Left renal cortex interstitium (tissue), 4 donors: ENCODE measurements at places on chromosomes 2 and 18.

DNA sequence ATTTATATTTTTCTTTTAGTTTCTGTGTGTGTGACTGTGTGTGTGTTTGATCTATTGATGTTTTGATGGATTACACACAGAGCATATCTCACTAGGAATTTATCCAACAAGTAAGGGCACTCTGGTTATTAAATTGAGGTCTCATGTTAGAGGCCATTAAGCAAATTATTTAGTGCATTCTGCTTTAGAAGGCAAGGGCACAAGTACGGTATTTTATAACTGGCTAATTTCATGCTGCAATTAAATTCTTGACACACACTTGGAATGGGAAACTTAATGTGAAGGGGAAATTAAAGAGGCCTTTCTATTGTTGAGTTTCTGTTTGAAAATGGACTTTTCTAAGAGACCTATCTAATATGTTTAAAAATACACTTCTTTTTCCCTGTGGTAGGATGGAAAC is 25.8 kb downstream of the NYAP2 start:
- no peak for DNase-seq

DNA sequence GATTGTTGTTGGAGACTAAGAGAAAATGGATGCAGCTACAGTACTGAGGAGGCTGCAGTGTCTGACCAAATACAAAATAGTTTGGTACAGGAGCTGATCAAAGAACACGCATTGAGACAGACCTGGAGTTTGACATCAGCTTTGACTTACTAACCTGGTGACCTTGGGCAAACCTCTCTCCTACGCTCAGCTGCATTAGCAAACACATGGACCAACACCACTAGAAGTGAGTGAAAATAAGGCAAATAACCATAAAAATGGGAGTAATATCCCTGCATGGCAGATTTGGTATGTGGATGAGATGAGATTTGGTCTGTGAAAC is 126.5 kb downstream of the LPIN1 start:
- DNase-seq = no peak

DNA sequence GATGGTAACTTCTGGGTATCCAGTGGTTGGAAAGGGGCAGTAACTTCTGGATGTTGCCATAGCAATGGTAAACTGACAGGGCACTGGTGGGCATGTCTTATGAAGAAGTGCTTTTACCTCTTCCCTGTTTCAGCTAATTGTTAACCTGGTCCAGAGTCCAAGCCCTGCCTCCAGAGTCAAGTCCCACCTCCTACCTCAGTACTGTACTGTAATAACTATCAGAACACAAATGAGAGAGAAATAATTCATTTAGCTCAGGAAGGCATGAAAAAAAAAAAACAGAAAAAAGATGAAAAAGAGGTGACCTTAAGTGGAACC is 237.0 kb downstream of the ZNF804A start:
- no peak for DNase-seq

- DNase-seq = no peak
These were observed 13.6 kb downstream of the EML4 start for GRCh38 chr2:42182654-42183308.

DNA sequence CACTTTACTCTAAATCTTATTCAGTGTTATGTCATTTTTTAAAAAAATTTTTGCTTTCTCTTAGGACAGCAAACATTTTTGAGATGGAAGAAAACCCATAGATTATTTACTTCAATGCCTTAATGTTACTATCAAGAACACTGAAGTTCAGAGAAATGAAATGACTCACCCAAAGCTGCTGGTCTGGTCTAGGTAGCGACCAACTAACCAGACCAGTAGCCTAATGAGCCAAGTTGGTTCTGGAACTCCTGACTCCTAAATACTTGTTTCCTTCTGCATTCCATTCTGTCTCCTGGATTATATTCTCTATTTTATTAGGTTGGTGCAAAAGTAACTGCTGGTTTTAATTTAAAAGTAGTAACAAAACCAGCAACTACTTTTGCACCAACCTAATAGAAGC is 35.4 kb downstream of the SLC8A1 start:
- no peak for DNase-seq

GRCh38 chr2:24785671-24786321 is 7.4 kb downstream of the PTRHD1 start:
- no peak for DNase-seq

DNA sequence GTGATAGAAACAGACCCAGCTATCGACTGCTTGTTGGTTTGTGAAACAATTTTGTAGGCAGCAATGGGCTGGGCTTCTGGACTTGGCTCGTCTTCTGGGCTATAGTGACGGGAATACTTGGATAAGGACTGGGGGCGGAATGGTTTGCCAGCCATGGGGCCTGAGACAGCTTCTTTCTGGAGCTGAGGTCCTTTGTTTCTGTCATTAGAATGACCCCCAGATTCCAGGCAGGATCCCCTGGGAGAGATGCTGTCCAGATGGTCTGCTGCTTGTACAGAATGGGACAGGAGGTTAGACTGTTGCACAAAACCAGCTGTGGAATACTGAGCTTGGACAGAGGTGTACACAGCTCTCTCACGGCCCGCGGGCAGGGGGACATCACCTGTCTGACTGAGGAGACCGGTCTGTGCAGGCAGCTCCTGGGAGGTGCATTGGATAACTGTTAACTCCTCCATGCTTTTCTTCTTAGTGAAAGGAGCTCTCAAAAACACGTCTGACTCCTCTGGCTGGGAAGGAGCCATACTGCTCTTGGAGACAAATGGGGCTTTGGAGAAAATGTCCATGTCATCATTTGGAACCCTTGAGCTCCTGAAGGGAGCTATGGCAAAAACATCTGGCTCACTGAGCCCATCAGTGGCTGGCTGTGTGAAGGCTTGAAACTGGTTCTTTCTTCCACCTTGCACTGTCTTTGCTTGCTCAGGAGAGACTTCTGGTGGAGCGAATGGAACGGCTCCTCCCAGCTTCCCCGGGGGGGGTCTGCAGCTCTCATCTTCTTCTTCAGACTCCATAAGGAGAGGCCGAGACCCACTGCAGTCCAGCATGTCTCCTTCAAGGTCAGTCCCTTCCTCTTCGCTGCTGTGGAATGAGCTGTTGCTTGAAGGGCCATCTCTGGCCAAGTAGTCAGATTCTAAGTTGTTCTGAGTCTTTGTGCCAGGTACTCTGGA is 28.6 kb upstream of the NFU1 start:
- DNase-seq = no peak

DNA sequence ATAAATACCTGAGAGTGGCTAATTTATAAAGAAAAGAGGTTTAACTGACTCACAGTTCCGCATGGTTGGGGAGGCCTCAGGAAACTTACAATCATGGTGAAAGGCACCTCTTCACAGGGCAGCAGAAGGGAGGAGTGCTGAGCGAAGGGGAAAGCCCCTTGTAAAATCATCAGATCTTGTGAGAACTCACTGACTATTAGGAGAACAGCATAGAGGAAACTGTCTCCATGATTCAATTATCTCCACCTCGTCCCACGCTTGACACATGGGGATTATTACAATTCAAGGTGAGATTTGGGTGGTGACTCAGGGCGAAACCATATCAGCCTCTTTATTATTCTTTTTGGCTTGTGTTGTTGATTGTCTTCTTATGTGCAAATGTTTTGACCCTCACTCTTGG is 76.2 kb downstream of the WDR7 start:
- no peak for DNase-seq

- no peak for DNase-seq
These were observed 23.9 kb downstream of the MYO3B start for GRCh38 chr2:170201734-170202393.

DNA sequence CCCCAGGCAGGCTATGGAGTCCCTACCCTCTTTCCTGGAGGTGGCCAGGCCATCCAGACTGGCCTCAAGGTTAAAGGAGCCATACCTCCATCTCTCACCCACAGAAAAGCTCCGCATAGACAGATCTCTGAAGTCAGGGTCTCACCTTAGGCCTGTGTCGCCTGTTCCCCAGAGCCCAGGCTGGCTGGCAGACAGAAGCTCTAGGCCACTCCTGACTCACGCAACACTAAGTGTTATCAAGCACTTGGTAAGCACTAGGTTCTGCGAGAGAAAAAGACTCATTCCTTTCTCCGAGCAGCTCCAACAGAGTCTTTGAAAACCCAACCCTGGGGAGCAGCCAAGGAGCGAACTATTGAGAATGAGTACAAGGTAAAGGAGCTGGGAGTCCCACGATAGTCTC is 6.1 kb downstream of the SMAD7 start:
- DNase-seq = no peak

GRCh38 chr2:407630-408029 is 119.7 kb upstream of the ALKAL2 start:
- DNase-seq = no peak

DNA sequence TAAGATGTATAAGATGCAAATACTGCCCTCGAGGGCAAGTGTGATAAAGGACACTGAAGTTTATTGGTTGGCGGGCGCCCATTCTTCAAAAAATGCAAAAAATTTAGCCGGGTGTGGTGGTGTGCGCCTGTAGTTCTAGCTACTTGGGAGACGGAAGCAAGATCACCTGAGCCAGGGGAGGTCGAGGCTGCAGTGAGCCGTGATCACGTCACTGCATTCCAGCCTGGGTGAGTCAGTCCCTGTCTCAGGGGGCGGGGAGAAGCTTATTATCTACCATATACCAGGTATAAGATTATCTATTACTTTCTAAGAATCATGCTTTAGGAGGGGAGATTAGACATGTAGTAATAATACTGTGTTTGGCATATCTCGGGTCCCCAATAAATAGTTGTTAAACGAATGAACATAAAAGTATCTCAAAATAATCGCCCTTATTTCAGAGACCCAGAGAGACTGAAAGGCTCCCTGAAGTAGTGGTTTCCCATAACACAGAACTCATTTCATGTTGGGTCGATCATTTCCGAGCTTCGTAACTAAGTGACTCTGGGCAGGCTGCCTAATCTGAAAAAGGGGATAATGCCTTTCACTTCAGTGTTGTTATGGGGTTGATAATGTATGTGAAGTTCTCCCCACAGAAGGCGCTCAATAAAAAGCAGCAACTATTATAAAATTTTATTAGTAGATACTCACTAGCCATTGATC is 1.2 kb upstream of the SELENOI start:
- DNase-seq = peak; percentile 25

- no peak for DNase-seq
These were observed 49.2 kb downstream of the CRIM1 start for GRCh38 chr2:36404754-36405153.

GRCh38 chr2:56014046-56014730 is 90.6 kb upstream of the EFEMP1 start:
- DNase-seq = no peak

- no peak for DNase-seq
These were observed 321.2 kb upstream of the CXCR4 start for GRCh38 chr2:136439064-136439676.

GRCh38 chr18:57075716-57076400 is 71.0 kb upstream of the BOD1L2 start:
- no peak for DNase-seq

DNA sequence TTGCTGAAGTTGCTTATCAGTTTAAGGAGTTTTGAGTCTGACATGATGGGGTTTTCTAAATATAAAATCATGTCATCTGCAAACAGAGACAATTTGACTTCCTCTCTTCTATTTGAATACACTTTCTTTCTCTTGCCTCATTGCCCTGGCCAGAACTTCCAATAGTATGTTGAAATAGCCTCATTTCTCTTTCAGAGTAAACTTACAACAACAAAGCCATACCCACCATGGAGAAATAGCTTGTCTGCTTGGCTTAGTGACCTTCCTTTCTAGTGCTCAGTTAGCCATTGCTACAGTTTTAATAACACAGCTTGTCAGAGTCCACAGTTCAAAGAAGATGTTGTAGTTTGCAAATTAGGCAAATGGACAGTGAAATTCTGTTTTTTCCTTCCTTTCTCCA is 228.0 kb downstream of the ETAA1 start:
- no peak for DNase-seq

- no peak for DNase-seq
These were observed 263.8 kb downstream of the LOXHD1 start for GRCh38 chr18:46393230-46393629.

GRCh38 chr2:176284461-176285049 is 15.3 kb downstream of the MTX2 start:
- DNase-seq = no peak

- no peak for DNase-seq
These were observed 45.0 kb downstream of the WDR75 start for GRCh38 chr2:189486237-189486770.

GRCh38 chr18:40210696-40211095 is 1744.3 kb upstream of the PIK3C3 start:
- DNase-seq = no peak

- DNase-seq = no peak
These were observed 62.1 kb upstream of the TCF7L1 start for GRCh38 chr2:85071096-85071495.

DNA sequence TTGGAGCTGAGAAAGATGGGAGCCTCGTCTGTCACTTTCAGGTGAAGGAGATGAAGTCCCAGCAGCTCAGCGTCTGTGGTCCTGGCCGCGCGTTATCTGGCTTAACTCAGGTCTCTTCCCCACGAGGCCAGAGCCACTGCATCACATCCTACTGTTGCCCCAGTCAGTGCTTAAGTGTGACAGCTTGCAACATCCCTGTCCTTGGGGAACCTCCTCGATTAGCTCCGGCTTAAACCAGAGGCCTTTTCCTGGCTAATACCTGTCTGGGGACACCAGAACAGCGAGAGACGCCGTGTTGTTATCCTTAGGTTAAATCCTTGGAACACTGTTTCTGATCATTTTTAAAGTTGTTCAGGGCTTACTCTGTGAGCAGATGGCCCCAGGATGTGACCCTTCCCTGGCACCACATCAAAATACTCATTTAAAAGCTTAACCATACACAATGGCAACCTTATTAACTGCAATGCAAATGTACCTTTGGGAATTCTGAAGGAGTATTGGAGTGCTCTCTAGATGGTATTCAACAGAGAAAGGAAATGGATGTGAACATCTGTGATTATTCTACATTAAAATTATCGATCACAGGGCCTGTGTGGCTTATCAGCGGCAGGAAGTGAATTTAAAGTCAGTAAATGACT is 61.2 kb upstream of the SPP2 start:
- no peak for DNase-seq

DNA sequence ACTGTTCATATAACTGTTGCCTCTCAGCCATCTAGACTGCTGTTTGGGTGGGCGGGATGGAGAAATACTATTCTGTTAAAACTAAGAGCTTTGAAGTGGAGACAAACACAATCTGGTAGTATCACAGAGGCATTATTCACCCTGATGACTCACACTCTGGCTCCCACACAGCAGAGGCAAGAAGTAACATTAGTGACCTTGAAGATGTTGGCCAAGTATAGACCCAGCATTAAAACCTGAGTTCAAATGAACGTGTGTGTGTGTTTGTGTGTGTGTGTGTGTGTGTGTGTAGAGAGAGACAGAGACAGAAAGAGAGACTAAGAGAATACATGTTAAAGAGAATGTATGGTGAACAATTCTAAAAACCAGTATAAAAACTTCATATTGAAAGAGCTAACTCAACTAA is 22.5 kb upstream of the ACVR1 start:
- no peak for DNase-seq
